Retina (tissue), 1 donor: ENCODE measurements at places on chromosomes 2 and 18.

- peak; percentile 79 for DNase-seq
Measured at GRCh38 chr2:213189001-213189899, 37.8 kb upstream of the IKZF2 start.

DNA sequence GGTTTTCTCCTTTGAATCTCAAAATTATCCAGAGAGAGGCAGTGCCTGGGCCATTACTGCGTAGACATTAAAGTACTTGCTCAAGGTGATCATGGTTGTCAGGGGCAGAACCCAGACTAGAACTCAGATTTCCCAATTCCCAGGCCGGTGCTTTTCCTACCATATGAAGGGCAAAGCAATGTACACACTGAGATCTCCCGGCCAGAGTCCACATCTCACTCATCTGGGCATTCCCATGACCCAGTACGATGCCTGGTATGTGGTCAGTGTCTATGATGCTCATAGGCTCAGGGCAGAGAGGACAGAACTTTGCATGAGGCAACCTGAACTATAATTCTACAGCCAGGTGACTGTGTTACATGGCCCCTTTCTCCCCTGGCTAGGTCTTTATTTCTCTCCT is 531.4 kb downstream of the TDRD15 start:
- DNase-seq: no peak

- DNase-seq: peak; percentile 19
Measured at GRCh38 chr18:45910405-45911023, 56.6 kb downstream of the EPG5 start.

- no peak for DNase-seq
Measured at GRCh38 chr2:142853912-142854311, 23.6 kb upstream of the KYNU start.
